Activated CD4-positive, alpha-beta T cell treated with anti-CD3 and anti-CD28 coated beads, Interleukin-2, Interleukin-4, amounts not matched to agents 100 ng/mL and 50 ng/mL, durations not matched to agents 16 hours and 8 hours (primary cell): ENCODE measurements at places on chromosomes 16 and 17.

- DNase-seq, result no peak
Observed at GRCh38 chr17:77746393-77746792, 212.1 kb upstream of the TNRC6C start.

GRCh38 chr16:48161906-48162305, 6.1 kb upstream of the ABCC12 start:
- DNase-seq, result no peak

GRCh38 chr17:51230306-51230705, 29.5 kb downstream of the MBTD1 start:
- DNase-seq, result no peak

GRCh38 chr16:68000450-68000849, 1.2 kb upstream of the DPEP2 start:
- DNase-seq, result no peak

GRCh38 chr17:83194186-83194561, 114.8 kb downstream of the METRNL start:
- DNase-seq, result no peak

- no peak for DNase-seq
Observed at GRCh38 chr17:51362811-51363585, 102.7 kb downstream of the UTP18 start.

GRCh38 chr16:56400458-56400857, 24.9 kb downstream of the AMFR start:
- no peak for DNase-seq

DNA sequence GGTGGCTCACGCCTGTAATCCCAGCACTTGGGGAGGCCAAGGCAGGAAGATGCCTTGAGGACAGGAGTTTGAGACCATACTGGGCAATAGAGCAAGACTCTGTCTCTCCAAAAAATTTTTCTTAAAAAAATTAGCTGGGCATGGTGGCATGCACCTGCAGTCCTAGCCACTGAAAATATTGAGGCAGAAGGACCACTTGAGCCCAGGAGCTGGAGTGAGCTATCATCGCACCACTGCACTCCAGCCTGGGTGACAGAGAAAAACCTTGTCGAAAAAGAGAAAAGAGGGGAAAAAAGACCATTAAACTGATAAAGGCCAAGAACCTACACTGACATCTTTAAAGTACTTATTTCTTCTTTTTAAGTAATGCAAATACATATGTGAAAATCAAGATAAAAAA, 53.4 kb upstream of the ITGA2B start:
- no peak for DNase-seq

- no peak for DNase-seq
Observed at GRCh38 chr17:50003911-50004310, 8.9 kb upstream of the DLX3 start.

- no peak for DNase-seq
Observed at GRCh38 chr16:33059206-33059605, 134.8 kb upstream of the TP53TG3C start.

DNA sequence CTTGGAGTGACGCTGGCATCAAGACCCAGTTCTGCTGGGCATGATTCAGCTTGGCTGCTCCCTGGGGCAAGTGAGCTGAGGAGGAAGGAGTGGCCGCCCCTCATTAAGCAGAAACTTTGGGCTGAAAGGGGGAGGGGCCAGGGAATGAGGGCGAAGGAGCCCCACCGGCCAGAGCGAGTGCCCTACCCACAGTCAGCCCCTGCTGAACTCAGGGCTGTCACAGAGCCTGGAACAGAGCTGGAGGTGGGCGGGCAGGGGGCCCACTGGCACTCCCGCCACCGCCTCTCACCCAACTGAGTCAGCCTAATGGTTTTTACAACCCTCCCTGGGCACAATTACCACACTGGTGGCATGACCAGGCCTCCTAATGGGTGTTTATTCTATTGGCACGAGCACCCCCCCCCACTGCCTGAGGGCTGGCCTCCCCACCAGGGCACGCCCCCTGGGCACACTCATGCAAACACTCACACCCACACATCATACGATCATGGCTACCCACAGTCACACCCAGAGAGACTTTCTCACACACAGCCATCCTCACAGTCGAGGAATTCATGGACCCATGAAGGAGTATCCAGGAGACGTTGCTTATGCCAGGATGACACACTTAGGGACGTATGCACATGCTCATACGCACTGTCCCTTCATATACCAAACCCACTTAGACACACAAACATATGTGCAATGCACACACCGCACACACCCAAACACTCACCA, 19.2 kb downstream of the UNC119 start:
- no peak for DNase-seq

DNA sequence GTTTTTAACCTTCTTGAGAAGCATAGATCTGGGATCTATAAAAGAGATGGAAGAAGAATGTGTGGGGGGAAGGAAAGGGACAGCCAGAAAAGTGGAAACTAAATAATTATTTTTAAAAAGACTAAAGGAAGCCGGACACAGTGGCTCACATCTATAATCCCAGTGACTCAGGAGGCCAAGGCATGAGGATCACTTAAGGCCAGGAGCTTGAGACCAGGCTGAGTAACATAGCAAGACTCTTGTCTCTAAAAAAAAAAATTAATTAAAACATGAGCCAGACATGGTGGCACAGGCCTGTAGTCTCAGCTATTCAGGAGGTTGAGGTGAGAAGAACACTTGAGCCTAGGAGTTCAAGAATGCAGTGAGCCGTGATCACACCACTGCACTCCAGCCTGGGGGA, 335.1 kb downstream of the GRIN2A start:
- no peak for DNase-seq

GRCh38 chr17:39604911-39605491, 2.7 kb downstream of the NEUROD2 start:
- DNase-seq, result no peak

DNA sequence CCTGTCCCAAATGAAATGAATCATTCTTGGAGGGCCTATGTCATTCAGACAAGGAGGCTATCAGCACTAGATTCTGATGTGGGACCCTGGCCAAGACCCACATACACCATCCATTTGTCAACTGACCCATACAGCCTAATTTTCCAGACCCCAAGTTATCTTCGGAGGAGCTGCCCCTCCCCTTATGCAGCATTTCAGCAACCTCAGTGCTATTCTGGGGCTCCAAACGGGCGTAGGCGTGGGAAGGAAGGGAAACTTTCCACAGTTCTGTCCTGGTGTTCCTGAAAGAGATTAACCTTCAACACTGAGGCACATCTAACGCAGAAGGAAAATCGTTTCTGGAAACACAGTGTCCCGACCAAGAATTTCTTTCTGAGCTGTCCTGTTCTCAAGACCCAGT, 86.7 kb downstream of the MYH11 start:
- DNase-seq, result no peak

DNA sequence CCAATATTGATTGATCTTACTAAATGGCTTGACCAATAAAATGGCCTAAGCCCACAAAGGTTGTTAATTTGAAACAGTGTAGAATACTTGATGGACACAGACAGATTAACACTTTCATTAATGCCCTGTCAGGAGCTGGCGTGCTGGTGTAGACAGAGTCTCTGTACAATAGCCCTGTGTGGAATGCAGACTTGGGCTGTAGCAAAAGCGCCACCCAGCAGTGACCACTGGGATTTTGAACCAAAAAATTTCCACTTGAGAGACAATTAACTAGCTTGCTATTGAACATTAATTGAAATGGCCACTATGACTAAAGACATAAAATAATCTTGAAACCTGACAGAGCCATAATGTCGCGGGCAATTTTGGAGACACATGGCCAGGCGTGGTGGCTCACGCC, 19.7 kb upstream of the GUCY2D start:
- DNase-seq, result no peak
